ENCODE measurements at places on chromosomes 6 and 20. TPM values are rescaled to one million over a fixed set of nuclear protein-coding genes. Genes with fewer than 3 reads are reported as not detected.

Gene NHLRC1
- 0.18 TPM for total RNA-seq

Gene MAFB
- 0.05 TPM for total RNA-seq

Gene TULP1
- total RNA-seq, result not detected

Gene ACOT13
- 21.3 TPM for total RNA-seq

Gene IFT52
- 15.7 TPM for total RNA-seq

Measured in T-helper 2 cell treated with Interferon-gamma antibody and Interleukin-4, amounts not matched to agents 100 ng/mL and 5 ng/mL, for 36 hours (primary cell).